CD4-positive, alpha-beta T cell treated with Interleukin-2 at 100 ng/mL for 4 hours (primary cell): ENCODE measurements at places on chromosomes 11 and 22.

- no peak for DNase-seq
Observed at GRCh38 chr11:36312611-36313472, 16.8 kb downstream of the PRR5L start.

DNA sequence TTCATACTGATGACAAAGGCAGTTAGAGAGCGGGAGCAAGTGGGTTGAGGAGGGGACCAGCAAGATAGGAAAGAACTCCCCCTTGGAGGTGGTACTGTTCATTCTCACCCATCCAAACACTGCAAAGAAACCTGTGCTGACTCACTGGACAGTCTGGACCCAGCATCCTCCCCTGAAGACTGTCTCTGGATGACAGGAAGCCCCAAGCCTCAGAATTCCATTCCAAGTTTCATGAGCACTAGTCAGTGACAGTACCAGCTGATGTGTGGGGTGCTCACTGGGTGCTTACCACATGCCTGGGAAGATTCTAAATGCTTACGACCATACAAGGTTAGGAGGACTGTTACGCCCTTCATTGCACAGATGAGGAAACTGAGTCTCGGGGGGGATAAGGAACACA, 160.9 kb downstream of the IGLL1 start:
- DNase-seq, result no peak

DNA sequence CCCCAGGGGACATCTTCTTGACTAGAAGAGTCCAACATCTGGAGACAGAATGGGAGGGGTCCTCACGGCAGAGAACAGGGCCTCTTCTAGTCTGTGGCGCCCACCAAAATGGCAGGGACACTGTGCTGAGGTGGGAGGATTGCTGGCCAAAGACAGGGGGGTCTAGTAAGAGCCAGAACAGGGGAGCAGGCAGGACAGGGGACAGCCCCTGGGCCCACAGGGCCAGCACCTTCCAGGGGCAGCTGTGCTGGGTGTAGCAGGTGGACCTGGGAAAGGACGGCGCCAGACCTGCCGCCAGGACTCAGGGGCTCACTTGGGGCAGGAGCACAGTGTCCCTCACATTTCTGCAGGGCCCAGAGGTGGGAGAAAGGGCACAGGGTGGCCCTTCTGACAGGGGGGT, 858 bp upstream of the APOBEC3A start:
- DNase-seq, result no peak

DNA sequence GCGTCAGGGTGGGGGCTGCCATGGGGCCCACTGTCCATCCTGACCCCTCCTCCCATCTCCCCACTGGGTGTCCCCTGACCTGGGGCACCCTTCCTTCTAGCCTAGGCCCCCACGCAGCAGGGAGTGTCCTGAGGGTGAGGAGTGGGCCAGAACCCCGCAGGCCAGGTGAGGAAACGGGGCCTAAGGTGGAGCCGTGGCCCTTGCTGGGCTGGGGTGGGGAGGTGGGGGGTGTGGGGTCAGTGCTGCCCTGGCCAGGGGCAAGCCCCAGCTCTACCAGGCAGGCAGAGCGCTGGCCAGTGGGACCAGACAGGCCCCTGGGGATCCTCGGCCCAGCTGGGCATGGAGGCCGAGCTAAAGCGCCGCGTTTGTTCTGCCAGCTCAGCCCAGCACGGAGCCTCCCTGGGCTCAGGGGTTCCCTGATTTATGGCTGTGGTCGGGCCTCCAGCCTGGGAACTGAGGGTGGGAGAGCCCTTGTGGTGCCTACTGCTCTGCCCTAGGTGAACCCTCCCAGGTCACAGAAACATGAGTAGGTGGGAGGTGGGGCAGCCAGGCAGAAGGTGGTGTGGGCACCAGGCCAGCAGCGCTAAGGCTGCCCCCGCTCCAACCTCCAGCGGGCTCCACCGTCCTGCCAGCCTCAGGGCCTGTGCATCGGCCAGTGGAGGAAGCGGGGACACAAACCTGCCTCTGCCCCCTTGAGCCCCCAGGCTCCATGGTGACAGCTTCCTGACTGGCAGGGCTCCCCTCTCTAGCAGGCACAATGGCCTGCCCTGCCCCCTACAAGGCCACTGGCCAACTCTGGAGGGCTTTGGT, 22.4 kb downstream of the TRMU start:
- DNase-seq, result no peak

- DNase-seq, result no peak
Observed at GRCh38 chr22:20465759-20466077, 28.1 kb upstream of the SCARF2 start.

DNA sequence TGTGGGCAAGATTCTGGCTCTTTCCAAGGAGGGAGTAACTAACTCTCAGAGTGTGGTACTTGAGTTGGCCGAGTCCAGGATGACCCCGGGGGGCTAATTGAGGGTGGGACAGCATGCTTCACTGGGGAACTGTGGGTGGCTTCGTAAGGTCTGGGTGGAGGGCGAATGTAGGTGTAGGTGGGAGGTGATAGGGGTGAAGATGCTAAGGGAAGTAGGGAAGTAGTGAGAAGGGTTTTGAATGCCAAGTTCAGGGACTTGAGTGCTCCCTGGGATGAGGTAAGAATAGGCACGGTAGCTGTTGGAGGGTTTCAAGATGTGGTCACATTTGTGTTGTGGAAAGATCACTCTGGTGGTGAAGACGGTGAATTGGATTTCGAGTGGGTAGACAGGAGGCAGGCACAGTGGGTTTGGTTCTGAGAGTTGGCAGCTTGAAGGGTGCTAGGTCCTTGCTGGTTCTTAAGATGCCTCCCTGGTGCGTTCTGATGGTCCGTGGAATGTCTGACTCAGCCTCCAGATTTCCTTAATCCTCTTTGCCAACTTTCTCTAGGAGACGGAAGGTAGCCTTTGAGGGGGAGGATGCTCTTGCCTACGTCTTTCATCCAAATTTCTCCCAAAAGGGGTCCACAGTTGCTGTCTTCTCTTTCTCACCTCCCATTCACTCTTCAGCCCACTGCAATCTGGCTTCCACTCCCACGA, 2.5 kb upstream of the DNAL4 start:
- no peak for DNase-seq

DNA sequence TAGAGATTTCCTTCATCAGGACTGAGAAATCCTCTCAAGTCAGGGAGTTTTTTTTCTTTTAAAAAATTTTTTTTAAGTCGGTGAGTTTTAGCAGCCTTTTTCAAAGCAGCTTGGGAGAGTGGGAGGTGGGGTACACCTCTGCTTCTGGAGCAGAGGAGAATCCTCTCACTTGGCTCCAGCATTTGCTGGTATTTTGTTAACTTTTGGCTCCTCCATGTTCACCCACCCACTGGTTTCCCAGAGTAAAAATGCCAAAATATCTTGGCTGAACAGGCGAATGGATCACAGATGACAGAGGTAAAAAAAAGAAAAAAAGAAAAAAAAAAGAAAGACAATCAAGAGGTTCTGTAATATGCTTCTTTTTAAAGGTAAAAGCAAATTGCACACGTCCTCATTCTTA, 68.0 kb downstream of the GAB2 start:
- DNase-seq, result no peak
